ENCODE measurements at places on chromosomes 1 and 21. TPM values are rescaled to one million over a fixed set of nuclear protein-coding genes. Genes with fewer than 3 reads are reported as not detected.

DNA sequence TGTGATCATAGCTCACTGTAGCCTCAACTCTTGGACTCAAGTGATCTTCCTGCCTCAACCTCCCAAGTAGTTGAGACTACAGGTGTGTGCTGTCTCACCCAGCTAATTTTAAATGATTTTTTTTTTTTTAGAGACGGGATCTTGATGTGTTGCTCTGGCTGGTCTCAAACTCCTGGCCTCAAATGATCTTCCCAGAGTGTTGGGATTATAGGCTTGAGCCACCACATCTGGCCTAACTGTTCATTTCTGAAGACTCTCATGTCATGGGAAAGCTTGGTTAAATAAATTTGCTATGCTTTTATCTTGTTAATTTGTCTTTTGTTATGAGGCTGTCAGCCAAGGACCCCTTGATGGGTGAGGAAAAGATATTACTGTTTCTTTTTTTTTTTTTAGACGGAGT is 134.0 kb downstream of the MIS18A start:
- no peak for DNase-seq
- no peaks in the 10 kb centered on the region for H3K36me3 ChIP-seq

- no peaks in the 10 kb centered on the region for H3K27me3 ChIP-seq
- H3K4me3 ChIP-seq: no peak overlapping the region
- H3K4me1 ChIP-seq: peaks cover 11% of the 10 kb centered on the region
- no peak overlapping the region for H3K27ac ChIP-seq
Measured at GRCh38 chr21:37711286-37711829, 204.9 kb downstream of the KCNJ6 start.

The ZNF672 gene
- 15.5 TPM for total RNA-seq

The CACNA1S gene
- not detected for total RNA-seq

DNA sequence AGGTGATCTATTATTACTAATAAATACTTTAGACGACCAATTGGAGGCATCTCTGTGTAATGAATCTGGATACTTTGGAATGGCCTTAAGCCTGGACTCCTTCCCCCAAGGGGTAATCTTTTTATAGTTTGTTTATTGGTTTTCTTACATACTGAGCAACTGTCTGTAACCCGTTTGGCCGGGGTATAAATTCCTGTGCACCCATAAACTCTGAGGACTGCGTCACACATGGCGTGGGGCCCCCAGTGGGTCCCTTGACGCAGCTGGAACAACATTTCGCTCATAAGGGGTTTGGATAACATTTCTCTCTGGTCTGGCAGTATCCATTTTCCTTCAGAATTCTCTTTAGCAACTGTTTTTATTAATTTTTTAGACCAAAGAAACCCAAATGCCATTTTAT is 26.5 kb downstream of the SCCPDH start:
- no peak for DNase-seq
- H3K36me3 ChIP-seq: peaks cover 3% of the 10 kb centered on the region
- H3K4me1 ChIP-seq: no peaks in the 10 kb centered on the region
- no peaks in the 10 kb centered on the region for H3K27me3 ChIP-seq

GRCh38 chr1:16048573-16049189 is 5.1 kb downstream of the CLCNKB start:
- H3K27ac ChIP-seq: no peak overlapping the region
- no peaks in the 10 kb centered on the region for H3K4me1 ChIP-seq
- no peaks in the 10 kb centered on the region for H3K27me3 ChIP-seq
- H3K36me3 ChIP-seq: no peaks in the 10 kb centered on the region
- H3K4me3 ChIP-seq: no peak overlapping the region
